ENCODE measurements at places on chromosomes 1 and 21. TPM values are rescaled to one million over a fixed set of nuclear protein-coding genes. Genes with fewer than 3 reads are reported as not detected.

DNA sequence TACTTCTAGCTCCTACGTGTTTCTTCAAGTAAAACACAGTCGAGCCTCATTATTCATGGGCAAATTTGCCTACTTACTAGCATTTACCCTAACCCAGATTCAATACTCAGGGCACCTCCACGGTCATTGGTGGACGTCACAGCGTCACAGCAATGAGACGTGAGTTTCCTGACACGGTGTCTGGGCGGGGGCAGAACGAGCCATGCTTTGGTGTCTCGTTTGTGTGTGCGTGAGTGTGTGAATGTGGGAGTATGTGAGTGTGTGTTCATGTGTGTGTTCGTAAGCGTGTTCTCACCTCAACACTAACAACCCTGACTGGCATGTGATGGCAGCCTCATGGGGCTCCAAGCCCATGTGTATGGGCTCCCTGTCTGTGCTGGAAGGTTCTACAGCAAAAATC is 17.5 kb upstream of the COL18A1 start:
- DNase-seq, result no peak

DNA sequence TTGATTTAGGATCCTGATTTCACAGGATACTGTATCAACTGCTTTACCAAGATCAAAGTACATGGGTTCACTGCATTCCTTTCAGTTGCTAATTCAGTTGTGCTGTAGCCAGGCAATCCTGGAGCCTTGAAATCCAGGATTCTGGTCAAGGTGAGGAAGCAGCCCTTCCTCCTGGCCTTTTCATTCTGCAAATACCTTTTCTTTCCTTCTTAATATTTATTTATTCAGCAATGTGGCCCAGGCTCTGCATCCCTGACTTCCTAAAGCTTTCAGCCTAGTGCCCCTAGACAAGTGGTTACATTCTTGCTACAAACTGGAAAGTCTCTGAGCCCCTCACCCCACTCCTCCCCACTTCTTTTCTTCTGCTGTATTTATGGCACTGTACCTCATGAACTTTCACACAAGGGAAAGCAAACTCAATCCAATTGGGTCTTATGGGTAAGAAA is 16.2 kb downstream of the LRRC8D start:
- DNase-seq, result no peak

GRCh38 chr1:115331558-115332331 is 6.3 kb downstream of the NGF start:
- DNase-seq, result no peak

Gene TEKT2
- not detected for total RNA-seq

GRCh38 chr1:39850606-39851216 is 32.6 kb downstream of the TRIT1 start:
- no peak for DNase-seq

DNA sequence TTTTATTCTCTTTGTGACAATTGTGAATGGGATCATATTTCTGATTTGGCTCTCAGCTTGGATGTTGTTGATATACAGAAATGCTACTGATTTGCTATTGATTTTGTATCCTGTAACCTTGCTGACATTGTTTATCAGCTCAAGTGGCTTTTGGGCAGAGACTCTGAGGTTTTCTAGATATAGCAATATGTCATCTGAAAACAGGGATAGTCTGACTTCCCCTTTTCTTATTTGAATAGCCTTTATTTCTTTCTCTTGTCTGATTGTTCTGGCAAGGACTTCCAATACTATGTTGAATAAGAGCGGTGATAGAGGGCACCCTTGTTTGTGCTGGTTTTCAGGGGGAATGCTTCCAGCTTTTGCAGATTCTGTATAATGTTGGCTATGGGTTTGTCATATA is 150.8 kb downstream of the FASLG start:
- no peak for DNase-seq

- DNase-seq, result peak; percentile 86
These were observed 55.7 kb upstream of the CD1D start for GRCh38 chr1:158124999-158125398.

DNA sequence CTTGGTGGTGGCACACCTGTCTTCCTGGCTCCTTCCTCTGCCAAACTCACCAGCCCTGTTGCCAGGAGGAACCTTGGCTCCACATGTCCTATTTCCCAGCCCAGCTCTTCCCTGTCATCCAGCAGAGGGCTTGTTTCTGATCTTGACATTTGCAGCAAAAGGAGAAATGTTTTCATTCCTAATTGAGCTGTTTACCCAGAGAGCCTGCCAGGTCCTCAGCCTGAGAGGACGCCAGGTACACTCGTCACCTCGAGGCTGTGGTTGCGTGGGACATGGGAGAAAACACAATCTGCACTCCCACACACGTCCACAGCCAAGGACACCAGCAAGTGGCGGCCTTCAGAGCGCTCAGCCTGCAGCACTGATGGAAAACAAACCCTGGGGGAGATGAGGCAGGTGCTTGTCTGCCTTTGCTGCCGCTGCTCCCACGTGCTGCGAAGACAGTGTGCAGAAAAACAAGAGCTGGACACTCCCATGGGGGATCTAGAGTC is 132.8 kb upstream of the CD34 start:
- DNase-seq, result no peak

- DNase-seq, result no peak
These were observed 3.1 kb upstream of the OR10J1 start for GRCh38 chr1:159436469-159436868.

DNA sequence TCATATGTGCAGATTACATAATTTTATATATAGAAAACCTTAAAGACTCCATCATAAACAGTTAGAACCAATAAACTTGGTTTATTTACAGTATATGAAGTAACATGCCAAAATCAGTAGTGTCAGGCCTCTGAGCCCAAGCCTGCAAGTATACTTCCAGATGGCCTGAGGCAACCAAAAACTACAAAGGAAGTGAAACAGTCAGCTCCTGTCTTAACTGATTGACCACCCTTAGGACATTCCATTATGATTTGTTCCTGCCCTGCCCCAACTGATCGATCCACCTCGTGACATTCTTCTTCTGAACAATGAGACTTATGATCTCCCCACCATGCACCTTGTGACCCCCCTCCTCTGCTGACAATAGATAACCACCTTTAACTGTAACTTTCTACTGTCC is 630.3 kb downstream of the AMY1C start:
- no peak for DNase-seq

Gene OTUD7B
- total RNA-seq, result 4.1 TPM

- no peak for DNase-seq
These were observed 58.9 kb downstream of the WLS start for GRCh38 chr1:68173283-68173935.

DNA sequence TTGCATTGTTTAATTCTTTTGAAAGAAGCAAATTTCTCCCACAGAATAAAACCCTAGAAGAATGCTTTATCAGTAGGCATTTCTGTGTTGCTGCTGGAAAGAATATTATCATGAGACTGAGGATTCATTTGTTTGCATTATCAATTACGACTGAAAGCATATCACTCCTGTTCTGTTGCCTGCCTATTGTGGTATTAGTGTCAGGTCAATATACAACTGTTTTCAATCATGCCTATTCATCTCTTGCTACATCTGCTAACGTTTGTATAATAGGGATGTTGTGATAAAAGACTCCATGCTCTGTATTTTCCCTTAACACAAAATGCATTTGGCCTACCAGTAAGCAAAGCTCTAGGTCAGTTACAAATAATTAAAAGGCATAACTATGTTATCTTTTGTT is 221.5 kb downstream of the PTPRC start:
- no peak for DNase-seq

GRCh38 chr1:21574466-21575151 is 65.4 kb downstream of the ALPL start:
- no peak for DNase-seq

GRCh38 chr1:183163316-183163715 is 22.7 kb upstream of the LAMC2 start:
- no peak for DNase-seq

GRCh38 chr1:92913093-92913819 is 48.0 kb downstream of the DIPK1A start:
- no peak for DNase-seq

DNA sequence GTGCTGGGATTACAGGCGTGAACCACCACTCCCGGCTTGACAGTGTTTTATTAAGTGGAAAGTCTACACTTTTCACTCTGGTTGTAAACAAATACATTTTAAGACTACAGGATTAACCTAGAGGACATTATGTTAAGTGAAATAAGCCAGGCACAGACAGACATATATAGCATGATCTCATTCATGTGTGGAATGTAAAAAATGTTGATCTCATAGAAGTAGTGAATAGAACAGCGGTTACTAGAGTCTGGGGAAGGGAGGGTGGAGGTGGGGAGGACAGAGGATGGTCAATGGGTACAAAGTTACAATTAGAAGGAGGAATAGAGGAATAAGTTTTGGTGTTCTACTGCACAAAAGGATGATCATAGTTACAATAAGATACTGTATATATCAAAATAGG is 16.9 kb downstream of the CTH start:
- no peak for DNase-seq

GRCh38 chr1:169696273-169697100 is 14.9 kb downstream of the SELL start:
- DNase-seq, result peak; percentile 34

- peak; percentile 40 for DNase-seq
These were observed 39.1 kb upstream of the ECE1 start for GRCh38 chr1:21329209-21329844.

DNA sequence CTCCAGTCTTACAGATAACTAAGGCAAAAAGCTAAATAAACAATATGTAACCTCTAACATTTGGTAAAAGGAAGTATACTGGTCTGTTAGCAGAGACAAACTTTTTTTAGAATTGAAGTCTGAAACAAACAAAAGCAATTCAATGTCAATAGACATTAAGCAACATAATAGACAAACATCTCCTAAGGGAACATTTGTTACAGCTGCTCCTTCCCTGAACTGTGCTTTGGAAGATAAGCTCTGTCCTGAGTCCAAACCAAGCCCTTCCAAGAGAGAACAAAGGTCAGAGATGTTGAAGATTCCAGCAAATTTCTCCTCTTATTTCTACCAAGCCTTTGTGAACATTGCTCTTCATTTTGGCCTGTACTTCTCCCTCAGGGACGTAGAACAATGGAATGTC is 25.3 kb downstream of the FMO2 start:
- no peak for DNase-seq

Gene LCE6A
- not detected for total RNA-seq
